AG09309 (cell line): ENCODE measurements at places on chromosomes 5 and 9.

- no peak for DNase-seq
These were observed 35.3 kb downstream of the HRH2 start for GRCh38 chr5:175692996-175693710.

DNA sequence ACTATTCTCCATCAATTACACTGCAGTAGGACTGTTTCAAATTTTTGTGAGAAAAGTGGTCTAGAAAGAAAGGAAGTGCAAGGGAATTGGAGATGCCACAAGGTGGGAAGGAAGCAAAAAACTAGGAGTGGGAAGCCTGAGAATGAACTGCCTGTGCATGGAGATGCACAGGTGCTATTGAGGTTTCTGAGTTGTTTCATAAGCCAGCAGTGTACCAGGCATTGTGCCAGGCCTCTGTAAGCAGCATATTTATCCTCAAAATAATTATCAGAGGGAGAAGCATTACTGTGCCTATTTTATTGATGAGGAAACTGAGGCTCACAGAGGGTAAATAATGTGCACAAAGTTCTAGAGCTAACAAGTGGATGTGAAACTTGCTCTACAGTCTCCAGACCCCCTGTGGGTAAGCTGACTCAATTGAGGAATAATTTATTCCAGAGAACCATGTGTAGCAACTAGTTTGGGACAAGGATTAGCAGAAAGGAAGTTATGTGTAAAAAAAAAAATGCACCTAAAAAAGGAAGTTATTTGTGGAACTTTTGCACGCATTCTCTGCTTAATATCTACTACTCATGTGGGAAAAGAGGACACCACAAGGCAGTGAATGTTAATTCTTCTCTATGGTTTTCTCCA, 96.7 kb downstream of the SNCAIP start:
- no peak for DNase-seq

DNA sequence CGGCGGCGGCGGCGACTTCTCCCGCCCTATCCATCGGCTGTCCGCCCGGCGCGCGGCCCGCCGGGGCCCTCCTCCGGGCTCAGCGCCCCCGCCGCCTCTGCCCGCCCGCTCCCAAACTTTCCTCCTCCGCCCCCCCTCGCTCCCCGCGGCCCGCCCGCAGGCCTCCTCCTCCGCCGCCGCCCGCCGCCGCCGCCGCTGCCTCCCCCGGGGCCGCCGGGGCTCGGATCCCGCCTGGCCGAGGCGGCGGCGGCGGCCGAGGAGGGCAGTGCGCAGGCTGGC, 460 bp upstream of the PBX3 start:
- DNase-seq: no peak

DNA sequence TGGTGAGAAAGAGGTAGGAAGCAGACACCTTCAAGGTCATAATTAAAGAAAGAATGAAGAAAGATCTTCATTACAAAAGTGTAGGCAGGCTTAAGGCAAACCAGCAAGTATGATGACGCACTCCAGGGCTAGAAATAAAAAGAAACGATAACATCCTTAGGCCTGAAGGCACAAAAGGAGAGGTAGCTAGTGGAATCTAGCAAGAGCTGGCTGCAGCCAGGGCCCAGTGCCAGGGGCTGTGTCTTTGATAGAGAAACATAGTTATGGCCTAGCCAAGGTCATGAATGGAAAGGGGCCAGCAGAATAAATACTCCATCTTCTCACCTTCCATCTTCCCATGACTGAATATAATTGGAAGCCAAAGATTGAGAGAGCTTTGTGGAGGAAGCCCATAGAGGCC, 6.8 kb upstream of the SH3TC2 start:
- no peak for DNase-seq

DNA sequence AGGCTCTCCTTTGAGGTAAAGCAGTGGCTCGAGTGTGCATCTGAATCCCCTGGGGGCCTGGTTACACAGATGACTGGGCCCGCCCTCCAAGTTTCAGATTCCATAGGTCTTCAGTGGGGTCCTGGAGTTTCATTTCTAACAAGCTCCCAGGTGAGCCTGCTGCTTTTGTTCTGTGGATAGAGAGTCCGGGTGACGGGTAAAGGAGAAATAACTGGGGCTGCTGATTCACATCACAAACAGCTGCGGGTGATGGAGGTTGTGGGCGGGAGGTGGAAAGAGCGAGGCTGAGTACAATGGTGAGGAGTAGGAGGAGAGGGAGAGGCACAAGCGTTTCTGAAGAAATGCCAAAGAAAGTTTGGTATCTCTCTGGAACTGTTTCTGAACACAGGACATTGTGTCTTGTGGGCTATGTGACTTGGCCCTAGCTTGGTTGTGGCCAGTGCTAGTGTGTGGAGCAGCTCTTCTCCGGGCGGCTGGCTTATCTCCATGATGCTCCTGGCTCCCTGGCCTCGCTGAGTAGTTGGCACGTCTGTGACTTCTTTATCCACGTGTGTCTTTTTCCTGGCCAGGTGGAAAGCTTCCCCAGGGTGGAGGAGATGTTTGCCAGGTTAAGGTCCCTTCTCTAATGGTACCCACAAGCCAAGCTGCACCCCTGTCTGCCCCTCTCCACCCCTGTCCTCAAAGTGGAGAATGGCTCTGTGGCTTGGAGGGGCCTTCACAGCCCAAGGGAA, 61.7 kb downstream of the HSPA4 start:
- DNase-seq: no peak

GRCh38 chr9:104905153-104905901, 22.6 kb downstream of the ABCA1 start:
- no peak for DNase-seq

DNA sequence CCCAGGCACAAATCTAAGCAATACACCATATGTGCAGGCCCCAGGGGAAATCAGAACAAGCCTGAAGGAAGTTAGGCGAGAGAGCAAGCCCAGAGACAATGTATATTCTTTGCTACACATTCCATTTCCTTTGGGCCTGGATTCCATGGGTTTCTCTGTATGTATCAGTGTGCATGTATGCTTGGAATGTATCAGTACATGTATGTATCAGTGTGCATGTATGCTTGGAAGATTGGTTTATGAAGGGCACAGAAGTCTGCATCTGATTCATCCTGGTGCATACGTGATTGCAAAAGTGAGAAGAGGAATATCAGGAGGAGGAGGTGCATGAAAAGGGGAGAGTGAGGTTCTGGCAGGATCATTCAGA, 232.6 kb upstream of the ANKRD55 start:
- no peak for DNase-seq

DNA sequence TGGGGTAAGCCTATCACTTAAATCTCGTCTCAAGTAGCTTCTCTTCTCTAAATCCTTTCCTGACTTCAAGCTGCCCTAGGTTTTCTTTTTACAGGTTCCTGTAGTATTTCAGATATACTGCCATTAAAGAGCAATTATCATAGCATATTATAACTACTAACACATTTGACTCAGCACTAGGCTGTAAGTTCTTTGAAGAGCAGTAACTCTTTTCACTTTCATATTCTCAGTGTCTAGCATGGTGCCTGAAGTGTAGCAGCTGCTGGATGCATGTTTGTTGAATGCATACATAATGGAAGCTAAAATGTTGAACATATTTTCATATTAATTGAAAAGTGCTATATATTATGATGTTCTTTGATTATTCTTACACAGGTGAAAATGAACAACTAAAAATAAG, 22.5 kb downstream of the CCDC152 start:
- DNase-seq: no peak

DNA sequence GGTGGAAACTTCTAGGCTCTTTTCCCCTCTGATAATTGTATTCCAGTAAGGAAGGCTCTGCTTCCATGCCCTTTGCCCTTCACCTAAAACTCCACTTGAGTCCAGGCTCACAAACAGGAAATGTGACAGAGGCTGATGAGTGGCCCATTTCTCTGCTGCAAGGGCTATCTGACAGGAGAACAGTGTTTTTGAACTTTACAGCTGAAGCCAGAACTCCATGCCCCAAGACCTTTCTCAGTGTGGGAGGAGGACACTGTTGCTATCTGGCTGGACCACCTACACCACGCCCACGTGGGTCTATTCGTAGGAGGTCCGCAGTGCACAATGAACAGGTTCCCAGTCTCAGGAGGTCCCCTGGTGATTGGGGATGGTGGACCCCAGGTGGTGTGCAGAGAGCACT, 13.6 kb downstream of the GGTA1 start:
- DNase-seq: no peak

DNA sequence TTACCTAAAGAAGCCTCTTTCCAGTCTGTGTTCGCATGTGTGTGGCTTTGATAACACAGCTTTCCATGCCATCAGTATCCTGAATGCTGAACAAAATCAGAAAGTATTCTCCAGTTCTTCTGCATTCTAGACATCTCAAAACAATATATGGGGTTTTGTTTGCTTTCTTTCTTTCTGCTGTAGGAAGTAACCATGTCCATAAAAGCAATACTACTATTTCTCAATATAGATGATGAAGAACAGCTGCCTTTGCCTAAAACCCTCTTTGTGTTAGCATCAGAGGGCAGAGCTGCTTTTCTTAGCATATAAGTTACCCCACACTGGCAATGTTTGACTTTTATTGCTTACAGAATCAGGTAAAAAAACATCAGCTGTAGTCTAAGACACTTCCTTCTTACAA, 963.6 kb downstream of the CDH12 start:
- DNase-seq: no peak

- no peak for DNase-seq
These were observed 21.0 kb downstream of the PLAC8L1 start for GRCh38 chr5:146084376-146084775.

DNA sequence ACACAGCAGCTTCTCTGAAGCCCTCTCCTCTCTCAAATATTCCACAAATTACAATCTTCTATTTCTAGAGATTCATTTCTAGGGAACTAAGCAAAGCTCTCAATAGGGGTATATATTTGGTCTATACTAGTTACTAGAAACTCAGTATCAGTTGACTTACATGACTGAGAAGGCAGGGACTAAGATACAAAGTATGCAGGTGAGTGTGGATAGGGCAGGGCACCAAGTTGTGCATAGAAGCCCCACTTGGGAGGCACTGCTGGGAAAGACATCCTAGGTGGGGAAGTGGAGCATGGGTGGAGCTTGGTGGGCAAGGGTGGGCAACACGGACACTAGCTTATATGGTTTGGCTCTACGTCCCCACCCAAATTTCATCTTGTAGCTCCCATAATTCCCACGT, 148.1 kb upstream of the RASA1 start:
- DNase-seq: no peak

- DNase-seq: no peak
These were observed 136.8 kb downstream of the ESM1 start for GRCh38 chr5:54848581-54848980.

GRCh38 chr9:89497978-89498851, at the start of gene SEMA4D:
TSS of gene SEMA4D (minus strand) at chr9:89498113. CDS start at chr9:89405456, 92,657 bp downstream.
- DNase-seq: no peak
